ENCODE measurements at places on chromosomes 11 and 22.

DNA sequence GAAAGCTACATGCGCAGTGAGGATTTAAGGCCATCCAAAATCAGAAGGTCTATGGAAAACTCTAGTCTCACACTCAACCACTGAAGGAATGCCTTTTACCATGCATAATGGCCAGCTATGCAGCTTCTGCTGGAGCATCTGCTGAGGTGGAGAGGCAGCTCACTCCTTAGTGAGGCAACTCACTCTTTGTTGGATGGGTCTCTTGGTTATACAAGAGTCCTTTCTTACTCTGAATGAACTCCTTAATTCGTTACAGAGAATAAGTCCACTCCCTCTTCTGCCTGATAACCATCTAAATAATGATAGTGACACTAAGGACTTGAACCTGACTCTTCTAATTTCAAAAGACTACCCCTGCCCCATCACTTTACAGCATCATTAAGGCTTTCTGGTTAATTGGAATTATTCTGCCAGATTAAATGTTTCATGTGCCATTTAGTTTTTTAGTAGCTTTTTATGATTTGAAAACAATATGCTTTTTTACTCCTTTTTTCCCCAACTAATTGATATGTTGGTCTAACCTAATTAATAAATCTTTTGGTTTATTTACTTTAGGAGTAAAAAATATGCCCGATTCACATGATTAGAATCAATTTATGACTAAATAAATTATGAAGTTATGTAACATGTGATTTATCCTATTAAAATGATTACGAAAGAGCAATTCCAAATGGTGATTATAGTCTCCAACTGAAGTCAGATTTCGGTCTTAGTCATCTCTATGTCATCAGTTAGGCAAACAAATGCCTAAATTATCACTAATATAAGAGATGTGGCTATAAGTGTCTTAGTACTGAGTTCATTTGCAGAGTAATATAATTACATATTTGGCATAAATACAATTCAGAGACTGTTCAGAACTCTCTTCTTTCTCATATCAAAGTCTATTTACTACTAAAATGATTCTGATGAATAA, 286.7 kb upstream of the CCDC90B start:
- no peak for DNase-seq

GRCh38 chr11:106076171-106076918, 802 bp downstream of the KBTBD3 start:
- no peak for DNase-seq

GRCh38 chr11:61052182-61052972, 49.9 kb upstream of the CD5 start:
- no peak for DNase-seq

- no peak for DNase-seq
These were observed 665.4 kb downstream of the NTM start for GRCh38 chr11:132035766-132036165.

- DNase-seq = peak; percentile 74
These were observed 10.7 kb upstream of the RPS3 start for GRCh38 chr11:75388386-75389275.

DNA sequence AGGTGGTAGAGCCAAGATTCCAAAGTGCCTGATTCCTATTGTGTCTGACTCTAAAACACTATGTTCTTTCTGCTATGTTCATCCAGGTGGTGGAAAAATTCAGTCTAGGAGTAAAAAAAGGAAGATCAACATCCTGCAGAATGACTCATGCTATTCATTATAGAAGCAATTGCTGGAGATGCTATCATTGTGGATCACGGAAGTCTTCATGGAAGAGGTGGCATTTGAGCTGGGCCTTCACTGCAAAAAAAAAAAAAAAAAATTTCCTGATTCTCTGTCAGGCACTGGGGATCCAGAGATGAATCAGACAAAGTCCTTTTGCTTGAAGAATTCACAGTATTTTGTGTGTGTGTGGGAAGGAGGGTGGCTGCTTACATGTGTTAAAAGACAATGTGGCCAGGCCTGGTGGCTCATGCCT, 1.4 kb upstream of the UVRAG start:
- no peak for DNase-seq

DNA sequence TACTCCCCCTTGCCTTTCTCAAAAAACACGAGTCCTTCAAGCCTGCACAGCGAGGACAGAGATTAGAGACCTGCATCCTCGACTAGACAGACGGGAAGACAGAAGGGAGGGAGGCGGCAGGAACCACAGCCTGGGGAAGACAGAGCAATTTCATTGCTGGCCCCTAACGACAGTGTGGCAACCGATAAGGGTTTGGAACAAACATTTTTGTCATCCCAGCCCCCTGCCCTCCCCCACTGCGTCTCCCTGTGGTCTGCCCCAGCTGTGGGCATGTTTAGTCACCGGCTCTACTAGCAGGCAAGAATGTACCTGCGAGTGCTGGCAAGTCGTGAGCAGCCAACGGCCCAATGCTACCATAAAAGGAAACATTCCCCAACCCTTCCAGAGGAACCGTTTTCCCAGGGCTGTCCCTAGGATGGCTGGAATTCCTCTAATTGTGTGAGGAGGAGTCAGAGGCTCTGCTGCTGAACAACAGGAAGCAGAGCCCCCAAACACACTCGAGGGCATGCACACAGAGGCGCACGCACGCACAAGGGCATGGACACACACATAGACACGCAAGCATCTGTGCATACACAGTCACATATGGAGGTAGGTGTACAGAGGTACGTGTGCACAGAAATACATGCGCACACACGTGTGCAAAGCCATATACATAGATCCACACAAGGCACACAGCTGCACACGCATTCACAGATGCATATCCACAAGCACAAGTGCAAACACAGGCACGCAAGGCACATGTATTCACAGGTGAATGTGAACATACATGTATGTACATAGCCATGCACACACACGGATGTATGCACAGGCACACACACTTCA, 58.3 kb downstream of the MYH9 start:
- peak; percentile 76 for DNase-seq

DNA sequence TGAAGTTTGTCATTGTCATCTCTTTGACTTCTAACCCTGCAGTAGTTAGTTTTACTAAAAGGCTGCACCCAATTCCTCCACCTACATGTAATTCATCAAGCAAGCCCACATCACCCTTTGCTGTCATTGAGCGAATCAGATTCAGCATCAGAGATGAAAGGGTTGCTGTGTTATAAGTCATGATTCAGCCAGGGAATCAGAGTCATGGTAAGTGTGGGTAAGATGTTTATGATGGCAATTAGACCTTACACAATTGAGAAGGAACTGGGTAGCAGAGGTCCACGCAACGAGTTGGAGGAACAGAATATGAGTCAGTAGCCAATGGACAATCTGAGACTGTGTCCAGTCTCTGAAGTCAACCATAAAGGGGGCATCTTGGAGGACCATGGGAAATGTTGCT, 162.8 kb upstream of the SNX19 start:
- DNase-seq = no peak

DNA sequence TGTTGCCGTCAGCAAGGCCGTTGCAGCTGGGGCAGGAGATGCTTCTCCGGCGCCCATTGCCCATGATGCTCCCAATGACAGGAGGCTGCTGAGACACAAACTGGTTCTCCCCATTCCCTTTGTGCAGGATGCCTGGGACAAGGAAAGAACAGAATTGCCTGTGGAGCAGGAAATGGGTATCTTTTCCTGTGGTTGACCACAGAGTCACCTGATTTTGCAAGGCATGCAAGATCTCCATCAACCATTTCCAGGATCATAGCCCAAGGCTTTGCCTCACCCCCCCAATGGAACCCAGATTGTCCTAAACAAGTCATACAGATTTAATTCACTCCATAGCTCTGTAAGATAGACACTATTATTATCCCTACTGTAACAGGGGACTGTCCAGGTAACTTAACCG, 148.1 kb upstream of the NARS2 start:
- no peak for DNase-seq

- no peak for DNase-seq
These were observed 27.1 kb downstream of the CYTH4 start for GRCh38 chr22:37309211-37310074.

GRCh38 chr11:92848578-92848977, 120.9 kb upstream of the MTNR1B start:
- no peak for DNase-seq

Data from endothelial cell (in vitro differentiated cells).